ENCODE measurements at places on chromosomes 4 and X.

DNA sequence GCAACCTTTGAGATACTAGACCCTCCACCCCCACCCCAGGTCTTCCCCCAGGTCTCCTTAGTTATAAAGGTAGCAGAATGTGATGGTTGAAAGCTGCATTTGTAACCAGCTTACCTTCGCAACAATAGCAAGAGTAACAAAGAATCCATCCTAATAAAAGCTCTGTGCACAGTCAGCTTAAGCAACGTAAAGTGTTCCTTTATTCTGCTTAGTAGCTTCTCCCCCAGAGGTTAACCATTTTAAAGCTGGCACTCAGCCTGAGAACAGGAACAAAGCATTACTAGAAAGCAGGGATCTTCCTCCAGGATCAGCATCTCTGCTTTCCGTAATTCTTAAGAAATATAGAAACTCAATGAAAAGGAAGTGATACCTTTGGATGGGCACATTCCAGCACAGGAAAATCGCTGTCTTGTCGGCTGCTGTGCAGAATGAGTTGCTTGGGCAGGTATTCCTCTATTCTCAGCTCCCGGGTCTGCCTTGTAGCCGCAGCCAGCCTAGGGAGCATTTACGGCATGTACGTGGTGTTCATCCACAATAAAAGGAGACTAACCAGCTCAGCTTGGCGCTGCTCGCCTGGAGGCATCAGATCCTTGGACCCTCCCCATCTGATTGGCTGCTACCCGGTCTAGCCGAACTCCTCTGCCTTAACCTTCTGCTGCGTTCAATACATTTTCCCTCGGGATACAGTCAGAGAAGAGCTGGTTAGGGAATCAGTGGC lies 113.0 kb upstream of the TLR3 start:
- DNase-seq, result no peak

- no peak for DNase-seq
These were observed 1350.0 kb downstream of the ADGRL3 start for GRCh38 chr4:62550121-62550520.

- no peak for DNase-seq
These were observed 227.2 kb downstream of the COX18 start for GRCh38 chr4:72842323-72842722.

DNA sequence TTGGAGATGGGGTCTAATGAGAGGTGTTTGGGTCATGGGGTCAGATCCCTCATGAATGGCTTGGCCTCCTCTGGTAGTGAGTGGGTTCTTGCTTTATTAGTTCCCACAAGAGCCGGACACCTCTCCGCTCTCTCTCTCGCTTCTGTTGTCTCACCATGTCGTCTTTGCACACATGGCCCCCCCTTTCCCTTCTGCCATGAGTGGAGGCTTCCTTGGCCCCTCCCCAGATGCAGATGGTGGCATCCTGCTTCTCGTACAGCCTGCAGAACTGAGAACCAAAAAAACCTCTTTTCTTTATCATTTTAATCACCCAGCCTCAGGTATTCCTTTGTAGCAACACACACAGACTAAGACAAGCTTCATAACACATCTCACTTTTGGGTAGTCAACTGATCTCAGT lies 49.6 kb upstream of the SPRY1 start:
- DNase-seq, result no peak

GRCh38 chrX:13688958-13689740 lies at the start of gene RAB9A:
RAB9A (plus strand) TSS chrX:13689128; CDS start chrX:13708747, 19,619 bp downstream.
- peak; percentile 72 for DNase-seq

Data from activated T-cell treated with anti-CD3 and anti-CD28 coated beads for 24 hours (primary cell).